ENCODE measurements at places on chromosomes 5 and 9. TPM values are rescaled to one million over a fixed set of nuclear protein-coding genes. Genes with fewer than 3 reads are reported as not detected.

Gene GOLGA2
- 8.0 TPM for polyA plus RNA-seq

Gene NME5
- not detected for polyA plus RNA-seq

Gene GABRA6
- not detected for polyA plus RNA-seq

Gene EGFL7
- not detected for polyA plus RNA-seq

DNA sequence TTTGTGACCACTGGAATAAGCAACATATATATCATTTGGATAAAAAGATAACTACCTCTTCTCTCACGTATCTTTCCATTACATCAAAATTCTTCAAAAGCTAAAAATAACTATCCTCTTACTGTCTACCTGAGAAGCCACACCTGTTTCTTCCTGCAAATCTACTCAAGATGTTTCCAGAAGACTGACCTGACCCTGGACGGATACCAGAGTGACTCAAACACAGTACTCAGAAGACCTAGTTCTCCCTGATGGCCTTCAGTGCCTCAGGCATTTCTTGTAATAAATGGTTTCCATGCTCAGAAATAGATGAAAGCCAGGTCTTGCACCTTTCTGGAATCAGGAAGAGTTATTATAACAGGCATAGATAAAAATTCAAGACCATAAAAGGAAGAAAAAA, 245.9 kb upstream of the PIK3R1 start:
- H3K27ac ChIP-seq: no peak overlapping the region
- no peaks in the 10 kb centered on the region for H3K36me3 ChIP-seq
- H3K4me3 ChIP-seq: no peak overlapping the region
- H3K27me3 ChIP-seq: no peaks in the 10 kb centered on the region

- no peaks in the 10 kb centered on the region for H3K36me3 ChIP-seq
- no peak overlapping the region for H3K4me3 ChIP-seq
- H3K27ac ChIP-seq: no peak overlapping the region
- H3K4me1 ChIP-seq: peaks cover 10% of the 10 kb centered on the region
These were observed 76.6 kb upstream of the SSBP2 start for GRCh38 chr5:81827500-81827899.

DNA sequence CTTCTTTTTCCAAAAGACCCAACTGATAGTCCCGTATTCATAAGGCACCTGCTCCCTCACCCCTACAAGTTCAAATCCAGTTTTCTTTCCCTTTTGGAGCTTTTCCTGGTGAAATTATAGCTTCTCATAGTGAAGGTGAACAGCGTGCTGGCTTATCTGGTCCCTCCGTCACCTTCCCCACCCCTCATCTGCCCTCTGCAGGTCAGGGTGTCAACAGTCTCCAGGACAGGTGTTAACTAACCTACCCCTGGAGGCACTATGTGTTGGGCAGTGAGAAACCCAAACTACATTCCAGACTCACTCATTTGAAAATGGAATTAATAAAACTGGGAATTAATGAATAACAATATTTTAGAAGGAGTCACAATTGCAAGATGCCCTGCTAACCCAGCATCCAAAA, 109.0 kb upstream of the TAS2R1 start:
- no peaks in the 10 kb centered on the region for H3K36me3 ChIP-seq
- no peak overlapping the region for H3K4me3 ChIP-seq
- no peak for DNase-seq
- H3K4me1 ChIP-seq: no peaks in the 10 kb centered on the region
- H3K27me3 ChIP-seq: no peaks in the 10 kb centered on the region

GRCh38 chr9:90544488-90544887, 98.1 kb downstream of the DIRAS2 start:
- H3K4me1 ChIP-seq: no peaks in the 10 kb centered on the region
- no peak overlapping the region for H3K27ac ChIP-seq
- no peak for DNase-seq
- H3K36me3 ChIP-seq: peaks cover 15% of the 10 kb centered on the region
- peaks cover 13% of the 10 kb centered on the region for H3K27me3 ChIP-seq

DNA sequence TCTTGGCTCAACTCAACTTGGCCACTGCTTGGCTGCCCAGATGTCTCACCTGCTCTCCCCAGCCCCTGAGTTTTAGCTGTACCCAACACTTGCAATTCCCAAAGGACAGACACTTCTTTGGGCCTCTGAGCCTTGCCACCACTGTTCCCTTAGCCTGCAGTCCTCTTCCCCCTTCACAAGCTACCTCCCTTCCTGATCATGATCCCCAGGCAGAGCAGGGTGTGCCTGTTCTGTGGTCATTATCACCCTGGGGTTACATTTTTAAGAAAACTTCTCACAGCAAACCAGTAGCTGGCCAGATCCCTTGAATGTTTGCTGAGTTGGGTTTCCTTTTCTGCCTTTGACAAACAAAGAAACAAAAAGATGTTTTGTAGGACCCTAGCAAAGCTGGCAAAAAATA, 87.5 kb upstream of the PRRC1 start:
- H3K27ac ChIP-seq: no peak overlapping the region
- no peak for DNase-seq
- H3K4me1 ChIP-seq: no peaks in the 10 kb centered on the region
- H3K4me3 ChIP-seq: no peak overlapping the region

Data from naive B cell (primary cell).